Pancreas (tissue), 10 donors: ENCODE measurements at places on chromosomes 13 and 19. TPM values are rescaled to one million over a fixed set of nuclear protein-coding genes. Genes with fewer than 3 reads are reported as not detected.

FFAR3 gene
- polyA plus RNA-seq, result 2.7 TPM

BORA gene
- polyA plus RNA-seq, result 0.84 TPM

FUT1 gene
- polyA plus RNA-seq, result 7.7 TPM

LRRC25 gene
- polyA plus RNA-seq, result 1.0 TPM
